ENCODE measurements at places on chromosomes 5 and 9.

- no peak for DNase-seq
These were observed 151.7 kb upstream of the TAS2R1 start for GRCh38 chr5:9781890-9782289.

GRCh38 chr9:79334001-79334400, 237.8 kb upstream of the TLE4 start:
- DNase-seq, result no peak

GRCh38 chr5:13317654-13318053, 626.8 kb downstream of the DNAH5 start:
- no peak for DNase-seq

DNA sequence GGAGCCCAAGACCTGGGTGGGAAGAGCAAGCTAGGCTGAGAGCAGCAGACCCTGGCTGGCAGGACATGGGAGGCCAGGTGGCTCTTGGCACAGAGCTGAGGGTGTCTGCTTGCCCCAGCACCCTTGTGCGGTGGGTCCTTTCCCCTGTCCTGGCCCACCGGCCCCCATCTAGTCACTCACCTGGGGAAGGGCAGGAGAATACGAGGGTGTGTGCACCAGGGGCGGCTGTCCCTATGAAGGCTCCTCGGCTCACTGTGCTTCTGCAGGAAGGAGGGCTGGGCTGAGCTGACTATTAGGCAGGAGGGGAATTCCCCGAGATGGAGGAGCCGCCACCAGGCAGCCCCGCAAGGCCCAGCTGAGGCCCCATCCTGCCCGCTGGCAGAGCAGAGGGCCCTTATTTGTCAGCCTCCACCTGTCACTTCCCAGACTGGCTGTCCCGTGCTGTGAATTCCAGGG, 6.1 kb upstream of the TNIP1 start:
- DNase-seq, result no peak

DNA sequence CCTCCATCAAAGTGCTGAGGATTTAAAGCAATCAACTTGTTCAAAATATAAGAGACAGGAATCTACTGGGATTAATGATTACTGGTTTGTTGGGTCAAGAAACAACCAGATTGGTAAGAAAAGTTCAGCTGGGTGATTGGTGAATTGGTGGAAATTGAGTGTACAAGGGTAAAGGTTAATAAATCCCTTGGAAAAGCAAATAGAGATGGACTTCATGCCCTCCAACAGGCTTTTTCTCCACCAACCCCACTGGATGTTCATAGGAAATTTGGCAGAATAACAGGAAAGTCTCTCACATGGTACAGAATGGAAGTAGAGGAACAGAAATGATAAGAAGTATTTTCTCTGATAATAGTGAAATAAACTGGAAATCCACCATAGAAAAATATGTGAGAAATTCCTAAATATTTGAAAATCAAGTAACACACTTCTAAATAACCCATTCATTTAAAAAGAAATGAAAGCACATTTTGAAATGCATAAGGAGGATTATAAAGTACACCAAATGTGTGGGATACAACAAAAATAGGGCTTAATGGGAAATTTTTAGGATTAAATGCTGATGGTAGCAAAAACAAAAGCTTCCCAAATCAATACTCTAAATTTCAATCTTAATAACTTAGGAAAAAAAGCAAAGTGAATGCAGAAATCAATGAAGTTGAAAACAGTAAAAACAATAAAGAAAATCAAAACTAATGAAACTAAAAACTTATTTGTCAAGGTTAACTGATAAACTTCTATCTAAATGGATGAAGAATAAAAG, 426.2 kb downstream of the HTR1A start:
- no peak for DNase-seq

DNA sequence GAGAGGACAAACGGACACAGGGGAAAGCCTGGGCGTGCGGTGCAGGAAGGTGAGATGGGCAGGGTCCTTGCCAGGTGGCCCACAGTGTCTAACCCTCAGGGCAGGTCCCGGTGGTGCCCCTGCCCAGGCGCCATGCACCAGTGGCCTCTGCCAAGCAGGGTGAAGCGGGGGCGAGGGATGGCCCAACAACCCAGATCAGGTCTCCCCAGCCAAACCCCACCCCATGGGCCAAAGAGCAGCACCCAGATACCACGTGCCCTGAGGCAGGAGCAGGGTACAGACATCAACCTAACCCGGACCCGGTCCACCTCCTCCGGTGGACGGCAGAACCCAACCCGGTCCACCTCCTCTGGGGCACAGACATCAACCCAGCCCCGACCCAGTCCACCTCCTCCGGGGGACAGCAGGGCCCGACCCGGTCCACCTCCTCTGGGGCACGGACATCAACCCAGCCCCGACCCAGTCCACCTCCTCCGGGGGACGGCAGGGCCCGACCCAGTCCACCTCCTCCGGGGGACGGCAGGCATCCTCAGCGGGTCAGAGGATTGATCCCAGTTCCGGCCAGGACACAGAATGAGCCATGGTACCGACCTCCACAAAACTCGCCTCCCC, 12.8 kb downstream of the SLC12A7 start:
- no peak for DNase-seq

DNA sequence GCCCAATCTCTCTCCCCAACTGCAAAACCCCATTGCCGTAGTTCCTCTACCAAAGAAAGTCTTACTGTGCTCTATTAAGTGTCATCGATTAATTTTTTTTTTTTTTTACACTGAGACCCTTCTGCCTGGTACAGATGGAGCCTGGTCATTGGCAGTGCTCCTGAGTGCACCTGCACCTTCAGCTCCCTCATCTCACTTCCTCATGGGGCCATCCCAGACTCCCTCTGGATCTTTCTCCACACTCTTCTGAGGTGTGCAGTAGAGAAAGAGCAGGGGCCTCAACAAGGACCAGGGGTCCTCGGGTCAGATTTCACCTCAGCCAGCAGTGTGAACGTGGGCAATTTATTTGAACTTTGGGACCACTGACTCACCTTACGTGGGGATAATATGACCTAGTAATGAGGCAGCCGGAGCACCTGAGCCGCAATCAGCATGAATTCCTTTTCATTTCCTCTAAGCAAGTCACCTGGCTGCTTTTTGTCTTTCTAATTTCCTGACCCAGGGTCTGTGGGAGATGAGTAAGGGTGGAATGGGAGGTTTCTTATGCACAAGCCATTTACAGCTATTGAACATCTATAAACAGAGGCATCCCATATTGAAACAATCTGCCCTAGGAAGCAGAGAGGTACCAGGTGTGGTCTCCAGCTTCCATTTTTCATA, 22.3 kb upstream of the GABRP start:
- no peak for DNase-seq

- no peak for DNase-seq
These were observed 1891.7 kb upstream of the WWC1 start for GRCh38 chr5:166399781-166400180.

DNA sequence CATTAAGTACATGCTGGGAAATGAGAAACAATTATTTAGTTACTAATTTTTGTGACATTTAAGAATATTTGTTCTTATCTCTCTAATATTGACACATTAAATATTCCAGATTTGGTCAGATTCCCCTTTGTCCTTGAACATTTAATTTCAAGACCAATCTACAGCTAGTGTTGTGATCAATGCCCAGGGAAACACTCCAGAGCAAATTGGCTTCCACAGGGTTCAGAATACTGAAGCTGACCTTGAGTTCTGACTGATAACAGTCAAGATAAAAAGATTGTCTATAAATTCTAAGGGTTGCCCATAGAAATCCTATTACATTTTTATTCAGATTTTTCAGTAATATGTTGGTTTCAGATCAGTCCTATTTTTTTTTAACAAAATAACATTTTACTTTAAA, 31.3 kb downstream of the ZFYVE16 start:
- DNase-seq, result no peak

DNA sequence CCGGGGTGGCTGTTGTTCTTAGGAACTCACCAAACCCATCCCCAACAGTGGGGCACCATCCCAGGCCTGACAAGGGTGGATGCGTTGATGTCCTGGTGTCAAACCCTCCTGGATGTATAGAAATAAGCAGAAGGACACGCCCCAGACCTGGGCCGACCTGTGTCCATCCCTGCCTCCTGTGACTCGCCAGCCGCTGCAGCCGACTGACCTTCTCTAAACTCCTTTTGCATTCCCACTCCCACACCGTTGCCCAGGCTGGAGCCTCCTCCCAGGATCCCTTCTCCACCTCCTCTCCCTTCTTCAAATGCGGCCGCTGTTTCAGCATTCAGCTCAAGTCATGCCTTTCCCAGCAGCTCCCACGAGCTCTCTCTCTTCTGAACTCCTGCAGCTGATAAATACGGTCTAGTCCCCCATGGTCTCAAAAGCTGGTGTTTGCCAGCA, 213.2 kb upstream of the IER5L start:
- DNase-seq, result no peak

DNA sequence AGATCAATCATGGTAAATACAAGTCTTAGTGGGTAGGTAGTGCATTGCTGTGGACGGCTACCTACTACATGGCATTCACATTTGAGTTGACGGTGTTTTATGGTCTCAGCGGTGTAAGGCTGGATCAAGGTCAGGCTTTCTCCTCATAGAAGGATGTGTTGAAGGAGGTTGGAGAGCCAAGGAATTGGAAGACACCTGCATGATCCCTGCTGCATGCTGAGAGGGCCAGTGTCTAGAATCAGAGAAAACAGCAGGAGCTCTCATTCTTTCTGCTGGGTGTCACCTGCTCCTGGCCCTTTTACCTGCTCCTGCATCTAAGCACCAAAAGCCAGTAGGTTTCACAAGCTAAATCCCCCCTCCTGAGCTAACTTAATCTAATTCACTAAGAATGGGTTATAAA, 88.2 kb downstream of the RGS7BP start:
- DNase-seq, result no peak

DNA sequence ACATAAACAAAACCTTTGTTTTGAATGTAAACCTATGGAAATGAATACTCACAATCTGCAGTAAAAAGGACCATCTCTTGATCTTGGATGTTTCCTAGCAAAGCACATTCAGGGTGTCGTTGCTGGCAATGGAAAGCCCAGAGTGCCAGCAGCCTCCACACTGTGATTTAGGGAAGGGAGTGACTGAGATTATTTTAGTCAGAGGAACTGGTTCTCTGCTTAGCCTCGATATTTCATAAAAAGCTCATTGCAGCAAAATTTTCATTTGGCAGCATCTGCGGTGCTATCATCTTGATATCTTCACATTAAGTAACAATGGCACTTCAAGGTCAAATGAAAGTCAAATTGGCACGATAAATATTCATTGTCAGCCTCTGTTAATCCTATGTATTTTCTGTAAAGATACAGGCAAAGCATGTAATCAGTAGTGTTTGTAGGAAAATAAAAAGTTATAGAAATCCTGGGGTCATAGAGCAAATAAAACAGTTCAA, 116.0 kb downstream of the MACIR start:
- no peak for DNase-seq

- DNase-seq, result no peak
These were observed 335.0 kb upstream of the TUSC1 start for GRCh38 chr9:26013199-26013598.

- no peak for DNase-seq
These were observed 3.4 kb upstream of the DMXL1 start for GRCh38 chr5:119067450-119067849.

GRCh38 chr5:79590396-79590999, 21.7 kb upstream of the TENT2 start:
- no peak for DNase-seq

- DNase-seq, result no peak
These were observed 111.8 kb downstream of the COL23A1 start for GRCh38 chr5:178478370-178478769.

DNA sequence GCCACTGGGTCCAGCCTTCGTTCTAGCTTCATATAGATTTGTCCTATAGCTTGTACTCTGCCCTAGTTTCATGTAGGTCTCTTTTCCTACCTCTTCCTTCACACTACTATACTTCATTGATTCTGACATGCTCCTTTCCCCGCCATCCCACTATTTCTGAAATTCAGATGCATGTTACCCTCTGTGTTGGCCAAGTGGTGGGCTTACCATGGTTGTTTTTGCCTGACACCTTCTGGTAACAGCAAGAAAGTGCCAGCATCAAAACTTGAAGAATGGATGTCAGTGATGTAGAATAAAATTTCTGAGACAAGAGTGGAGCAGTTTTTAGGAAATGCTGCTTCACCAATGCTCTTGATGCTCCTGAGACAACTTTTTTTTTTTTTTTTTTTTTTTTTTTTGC, 19.5 kb upstream of the SERINC5 start:
- DNase-seq, result no peak

- no peak for DNase-seq
These were observed 34.3 kb downstream of the ZNF462 start for GRCh38 chr9:106897236-106897635.

DNA sequence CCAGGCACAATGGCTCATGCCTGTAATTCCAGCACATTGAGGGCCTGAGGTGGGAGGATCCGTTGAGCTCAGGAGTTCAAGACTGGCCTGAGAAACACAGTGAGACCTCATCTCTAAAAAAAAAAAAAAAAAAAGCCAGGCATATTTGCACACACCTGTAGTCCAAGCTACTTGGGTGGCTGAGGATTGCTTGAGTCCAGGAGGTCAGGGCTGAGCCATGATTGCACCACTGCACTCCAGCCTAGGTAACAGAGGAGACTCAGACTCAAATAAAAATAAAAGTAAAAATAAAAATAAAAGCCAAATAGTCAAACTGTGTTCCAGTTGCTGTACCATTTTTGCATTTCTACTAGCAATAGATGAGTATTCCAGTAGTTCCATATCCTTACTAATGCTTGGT, 616.0 kb downstream of the KIF4B start:
- DNase-seq, result no peak

DNA sequence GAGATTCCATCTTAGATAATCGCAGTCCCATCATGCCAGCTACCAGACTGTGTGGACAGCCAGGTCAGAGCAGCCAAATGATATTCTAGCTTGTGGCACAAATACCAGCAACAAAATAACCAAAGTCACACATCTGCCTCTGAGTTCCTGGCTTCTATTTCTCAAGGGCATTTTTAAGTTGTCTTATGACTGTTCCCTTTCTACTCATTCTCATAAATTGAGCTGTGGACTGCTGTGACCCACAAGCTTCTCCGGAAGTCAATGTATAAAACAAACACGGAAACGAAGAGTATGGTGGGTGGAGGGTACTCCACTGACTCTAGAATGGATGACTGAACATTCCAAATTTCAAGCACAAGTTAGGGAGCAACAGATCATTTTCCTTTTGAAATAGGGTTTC, 43.9 kb downstream of the PDCD1LG2 start:
- DNase-seq, result no peak

- no peak for DNase-seq
These were observed 12.4 kb upstream of the NFIB start for GRCh38 chr9:14326264-14326826.

DNA sequence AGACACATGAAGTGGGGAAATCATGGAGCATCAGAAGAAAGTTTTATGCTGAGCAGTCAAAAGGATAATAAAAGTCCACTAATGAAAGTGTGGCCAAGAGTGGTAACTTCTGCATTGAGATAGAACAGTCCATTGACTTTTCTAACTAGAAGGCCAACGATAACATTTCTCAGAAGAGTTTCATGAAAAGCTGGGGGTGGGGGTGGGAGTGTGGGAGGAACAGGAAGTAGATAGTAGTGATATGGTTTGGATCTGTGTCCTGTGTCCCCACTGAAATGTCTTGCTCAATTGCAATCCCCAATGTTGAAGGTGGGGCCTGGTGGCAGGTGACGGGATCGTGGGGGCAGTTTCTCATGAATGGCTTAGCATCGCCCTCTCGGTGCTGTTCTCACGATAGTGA, 36.2 kb upstream of the SNAPC3 start:
- no peak for DNase-seq

All from right renal pelvis (tissue), 4 donors.